ENCODE measurements at places on chromosomes 11 and 22.

- no peak for DNase-seq
Observed at GRCh38 chr11:71139516-71140205, 112.7 kb downstream of the SHANK2 start.

- no peak for DNase-seq
Observed at GRCh38 chr11:109424901-109425300, 2.9 kb downstream of the C11orf87 start.

DNA sequence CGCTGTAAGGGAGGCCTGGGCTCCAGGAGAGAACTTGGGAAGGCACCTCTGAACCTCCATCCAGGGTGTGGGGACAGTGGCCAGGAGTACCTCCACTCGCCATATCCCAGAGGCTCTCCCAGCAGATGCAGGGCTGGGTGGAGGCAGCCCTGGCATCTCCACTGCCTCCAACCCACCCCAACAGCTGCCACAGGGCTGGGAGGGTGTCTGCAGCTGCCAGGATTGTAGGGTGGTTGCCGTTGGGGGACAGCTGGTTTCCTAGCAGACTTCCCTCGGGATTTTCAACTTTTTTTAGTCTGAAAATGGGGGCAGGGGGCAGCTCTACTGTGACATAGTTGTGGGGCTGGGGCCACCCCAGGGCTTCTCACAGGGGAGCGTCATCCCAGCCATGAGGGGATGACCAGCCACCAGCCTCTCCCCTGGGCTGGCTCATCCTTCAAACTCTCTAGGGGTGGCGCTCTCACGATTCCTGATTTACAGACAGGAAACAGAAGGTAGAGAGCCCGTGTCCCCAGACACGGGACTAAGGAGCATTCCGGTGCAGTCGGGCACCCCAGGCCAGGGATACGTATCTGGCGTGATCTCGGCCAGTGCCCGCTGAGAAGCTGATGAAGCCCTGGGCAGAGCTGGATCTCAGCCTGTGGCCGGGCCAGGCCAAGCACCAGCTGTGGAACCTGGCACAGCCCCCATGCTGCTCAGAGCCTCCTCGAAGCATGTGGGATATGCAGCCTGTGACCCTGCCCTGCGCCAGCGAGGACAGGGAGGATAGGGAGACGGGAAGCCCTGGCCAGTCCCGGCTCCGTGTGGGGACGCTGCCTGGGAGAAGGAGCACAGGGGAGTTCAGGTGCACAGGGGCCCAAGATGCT, 9.9 kb downstream of the PRR5 start:
- no peak for DNase-seq

GRCh38 chr22:35552196-35552842, 11.7 kb downstream of the RASD2 start:
- peak; percentile 81 for DNase-seq

DNA sequence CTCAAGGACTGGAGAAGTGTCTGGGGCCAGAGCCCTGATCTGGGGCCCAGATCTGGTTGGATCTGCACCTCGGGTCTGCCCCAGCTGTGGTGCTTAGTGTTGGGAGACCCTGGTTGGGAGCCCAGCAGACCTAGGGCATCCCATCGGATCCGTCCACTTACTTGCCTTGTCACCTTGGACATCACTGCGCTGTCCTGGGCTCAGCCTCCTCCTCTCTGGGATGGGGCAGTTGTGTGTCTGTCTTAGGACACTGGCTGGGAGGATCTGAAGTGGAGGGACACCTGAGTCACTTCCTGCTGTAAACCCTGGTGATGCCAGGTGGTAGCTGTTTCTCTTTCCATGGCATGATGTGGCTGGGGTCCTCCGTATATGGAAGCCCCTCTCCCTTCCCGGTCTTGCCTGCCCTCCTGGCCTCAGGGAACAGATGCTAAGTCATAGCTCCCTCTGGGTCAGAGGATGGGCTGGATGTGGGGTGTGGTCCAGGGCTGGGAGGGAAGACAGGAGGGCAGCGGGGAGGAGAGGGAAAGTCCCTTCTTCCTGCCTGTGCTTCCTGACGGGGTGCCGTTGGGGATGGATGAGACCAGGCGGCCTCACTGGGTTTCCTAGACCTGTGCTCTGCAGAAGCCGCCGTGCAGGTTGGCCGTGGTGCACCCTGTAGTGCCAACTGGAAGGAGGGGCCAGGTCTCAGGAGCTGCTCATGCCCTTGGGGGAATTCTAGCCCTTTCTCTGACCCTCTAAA, 12.1 kb upstream of the OMP start:
- no peak for DNase-seq

DNA sequence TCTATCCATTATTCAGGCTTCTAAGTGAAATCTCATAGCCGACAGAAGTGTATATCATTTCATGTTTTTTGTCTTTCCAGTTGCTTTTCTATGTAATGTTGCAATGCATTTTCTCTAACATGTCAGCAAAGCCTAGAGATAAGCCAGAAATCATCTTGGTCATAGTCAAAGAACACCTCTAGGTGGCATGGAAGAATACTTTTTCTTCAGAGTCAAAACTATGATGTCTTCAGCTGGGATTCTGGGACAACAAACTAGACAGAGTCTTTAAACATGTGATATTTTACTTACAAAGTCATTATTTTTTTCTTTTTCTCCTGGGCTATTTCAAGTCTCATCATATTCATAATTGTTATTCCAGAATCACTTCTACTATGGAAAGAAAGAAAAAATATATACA, 4.4 kb downstream of the GAS2 start:
- DNase-seq: no peak

GRCh38 chr11:65129649-65130441, 4.5 kb downstream of the SYVN1 start:
- DNase-seq: no peak

DNA sequence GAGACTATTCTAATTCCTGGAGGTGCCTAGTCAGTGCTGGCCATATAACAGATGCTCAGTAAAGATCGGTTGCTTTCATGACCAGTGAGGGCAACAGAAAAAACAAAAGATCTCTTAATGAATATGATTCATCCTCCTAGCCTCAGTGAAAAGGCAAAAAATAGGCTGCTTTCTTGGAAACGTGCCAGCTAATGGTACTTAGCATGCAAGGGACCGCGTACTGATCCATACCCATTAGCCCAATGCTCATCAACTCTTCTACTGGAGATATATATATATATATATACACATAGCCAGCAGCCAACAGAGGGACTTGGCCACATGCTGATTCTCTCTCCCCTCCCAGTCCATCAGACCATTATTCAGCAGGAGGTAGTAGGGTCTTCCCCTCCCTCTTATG, 320.4 kb downstream of the KIRREL3 start:
- no peak for DNase-seq

DNA sequence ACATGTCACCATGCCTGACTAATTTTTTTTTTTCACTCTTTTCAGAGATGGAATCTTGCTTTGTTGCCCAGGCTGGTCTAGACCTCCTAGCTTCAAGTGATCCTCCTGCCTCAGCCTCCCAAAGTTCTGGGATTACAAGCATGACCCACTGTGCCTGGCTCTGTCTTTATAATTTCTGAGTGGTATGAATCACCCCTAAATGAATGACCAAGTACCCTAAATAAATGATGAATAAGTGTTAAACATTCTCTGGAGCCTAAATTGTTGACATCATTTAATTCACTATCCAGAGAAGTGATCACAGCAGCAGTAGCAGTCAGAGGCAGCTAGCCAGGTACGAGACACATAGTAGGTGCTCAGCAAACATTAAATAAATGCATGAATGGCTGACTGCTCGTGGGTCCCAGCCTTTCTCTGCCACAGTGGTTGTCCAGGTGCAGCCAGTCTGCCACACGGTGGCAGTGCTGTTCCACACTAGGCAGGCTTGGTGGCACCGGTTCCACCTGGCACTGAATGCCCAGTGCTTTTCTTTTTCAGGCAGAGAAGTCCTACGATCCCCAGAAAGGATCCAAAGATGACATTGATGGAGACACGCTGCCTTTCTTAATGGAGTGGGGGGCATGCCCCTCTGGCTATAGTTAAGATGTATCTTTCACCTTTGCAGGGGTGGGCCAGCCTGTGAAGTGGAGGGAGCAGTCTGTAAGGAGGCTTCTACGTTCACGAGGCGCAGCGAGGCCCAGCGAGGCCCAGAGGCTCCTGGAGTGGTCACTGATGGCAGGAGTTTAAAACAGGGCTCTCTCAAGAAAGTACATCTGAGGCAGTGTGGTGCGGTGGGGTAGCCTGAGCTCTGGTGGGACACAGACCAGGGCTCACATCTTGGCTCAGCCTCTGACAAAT, 8.7 kb upstream of the TTC12 start:
- DNase-seq: peak; percentile 40

DNA sequence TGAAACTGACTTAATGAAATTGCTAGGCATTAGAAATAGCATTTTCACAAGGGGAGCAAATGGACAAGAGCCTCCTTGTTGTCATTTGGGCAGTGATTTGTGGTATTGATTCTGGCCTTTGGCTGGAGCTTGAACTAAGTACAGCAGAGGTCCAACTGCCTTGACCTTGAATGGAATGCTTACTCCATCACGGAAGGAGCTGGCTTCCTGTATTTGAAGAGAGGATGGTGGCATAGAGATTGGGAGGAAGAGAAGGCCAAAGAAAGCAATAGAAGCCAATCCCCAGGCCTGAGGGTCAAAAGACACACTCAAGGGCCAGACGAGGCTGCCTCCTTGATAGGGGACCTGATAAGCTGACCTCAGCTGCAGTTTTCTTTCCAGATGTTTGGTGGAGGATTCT, 126.6 kb upstream of the MPPED2 start:
- no peak for DNase-seq

DNA sequence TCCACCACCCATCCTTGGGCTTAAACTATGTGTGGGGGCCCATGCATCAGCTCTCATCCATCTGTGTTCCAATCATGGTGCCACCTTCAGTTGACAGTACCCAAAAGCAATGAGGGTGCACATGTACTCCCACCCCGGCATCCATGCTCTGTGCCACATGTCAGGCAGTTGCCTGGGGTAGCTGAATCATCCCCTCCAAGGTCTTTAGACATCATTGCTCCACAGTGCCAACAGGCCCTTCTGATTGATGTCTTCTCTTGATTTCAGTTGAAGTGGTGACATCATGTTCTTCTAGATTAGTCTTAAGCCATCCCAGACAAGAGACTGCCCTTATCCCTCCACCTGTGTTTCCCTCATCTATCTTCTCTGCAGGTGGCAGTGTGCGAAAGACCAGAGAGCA, 42.5 kb downstream of the TMPRSS5 start:
- DNase-seq: no peak

GRCh38 chr22:19504900-19505734, 19.1 kb downstream of the CLDN5 start:
- no peak for DNase-seq

DNA sequence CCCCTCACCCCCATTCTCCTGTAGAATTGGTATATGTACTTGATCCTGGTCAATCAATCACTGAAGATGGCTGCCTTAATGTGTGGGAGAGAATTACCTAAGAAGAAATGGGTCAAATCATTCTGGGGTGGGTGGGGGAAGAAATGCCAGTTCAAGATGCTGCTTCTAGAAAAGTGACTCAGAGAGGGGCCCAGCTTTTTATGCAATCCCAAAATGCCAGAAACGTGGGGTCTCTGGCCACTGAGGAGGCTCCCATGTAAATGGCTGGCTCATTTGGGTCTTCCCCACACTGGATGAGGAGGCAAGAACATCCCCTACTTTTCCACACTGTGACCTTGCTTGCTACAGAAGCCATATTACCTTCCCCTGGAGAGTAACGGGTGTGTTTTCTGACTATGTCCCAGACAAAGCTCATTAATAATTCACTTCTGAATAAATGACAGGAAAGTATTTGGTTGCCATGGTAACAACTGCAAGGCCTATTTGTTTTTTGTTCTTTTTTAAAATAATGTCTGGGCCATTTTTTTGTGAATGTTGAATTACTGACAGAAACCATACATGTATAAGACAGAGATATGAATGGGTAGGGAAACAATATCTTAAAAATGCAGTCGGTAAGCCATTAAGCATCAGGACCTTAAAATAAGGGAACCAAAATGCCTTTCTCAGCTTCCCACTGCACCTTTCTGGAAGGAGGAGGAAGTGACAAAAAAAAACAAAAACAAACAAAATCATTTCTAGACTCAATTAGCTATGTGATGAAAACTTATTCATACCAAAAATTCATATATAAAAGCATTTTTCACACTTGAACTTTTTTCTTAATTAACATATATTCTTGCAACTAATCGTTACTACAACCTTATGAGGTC, 32.0 kb downstream of the SLC1A2 start:
- no peak for DNase-seq

GRCh38 chr11:27699926-27700350, 317 bp downstream of the BDNF start:
- no peak for DNase-seq

DNA sequence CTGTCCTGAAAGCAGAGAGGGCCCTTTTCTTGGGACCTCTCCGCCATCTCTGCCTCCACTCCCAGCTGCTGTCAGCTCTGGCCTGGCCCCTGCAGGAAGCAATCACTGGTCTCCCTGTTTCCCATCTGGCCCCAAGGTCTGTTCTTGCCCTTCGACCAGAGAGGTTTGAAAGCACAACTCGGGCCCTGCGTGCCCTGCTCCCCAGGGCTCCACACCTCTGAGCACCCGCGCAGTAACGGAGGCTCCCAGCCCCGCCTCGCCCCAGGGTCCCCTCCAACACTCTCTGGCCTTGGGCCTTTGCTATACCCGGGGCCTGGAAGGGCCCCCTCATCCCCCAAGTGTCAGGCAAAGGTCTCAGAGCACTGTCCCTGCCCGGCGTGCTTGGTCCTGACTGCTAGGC, 7.8 kb upstream of the CD81 start:
- DNase-seq: no peak

DNA sequence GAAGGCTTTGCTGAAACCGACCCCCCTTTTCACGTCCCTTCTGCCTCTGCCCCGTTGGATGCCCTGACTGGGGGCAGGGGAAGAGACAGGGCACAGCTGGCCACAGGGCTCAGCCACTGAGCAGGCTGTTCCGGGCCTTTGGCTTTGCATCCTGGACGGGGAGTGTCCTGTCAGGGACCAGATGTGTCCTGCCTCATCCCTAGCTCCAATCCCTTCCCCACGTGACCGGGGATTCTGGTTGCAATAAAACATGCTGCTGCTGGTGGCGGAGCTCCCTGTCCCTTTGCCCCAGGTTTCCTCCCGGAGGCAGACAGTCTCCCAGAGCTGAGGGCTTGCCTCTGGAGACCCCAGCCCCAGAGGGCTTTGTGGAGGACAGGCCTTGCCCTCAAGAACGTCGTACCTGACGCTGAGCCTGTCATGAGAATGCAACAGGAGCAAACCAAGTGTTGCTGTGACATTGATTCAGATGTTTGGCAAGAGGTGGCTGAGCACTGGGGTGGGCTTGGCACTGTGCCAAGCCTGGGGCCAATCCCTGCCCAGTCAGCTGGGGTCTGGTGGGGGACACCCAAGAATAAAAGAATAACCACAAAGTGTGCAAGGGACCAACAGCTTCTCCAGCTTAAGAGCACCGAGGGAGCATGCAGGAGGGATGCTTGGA, 7.3 kb downstream of the CDC42EP2 start:
- no peak for DNase-seq

DNA sequence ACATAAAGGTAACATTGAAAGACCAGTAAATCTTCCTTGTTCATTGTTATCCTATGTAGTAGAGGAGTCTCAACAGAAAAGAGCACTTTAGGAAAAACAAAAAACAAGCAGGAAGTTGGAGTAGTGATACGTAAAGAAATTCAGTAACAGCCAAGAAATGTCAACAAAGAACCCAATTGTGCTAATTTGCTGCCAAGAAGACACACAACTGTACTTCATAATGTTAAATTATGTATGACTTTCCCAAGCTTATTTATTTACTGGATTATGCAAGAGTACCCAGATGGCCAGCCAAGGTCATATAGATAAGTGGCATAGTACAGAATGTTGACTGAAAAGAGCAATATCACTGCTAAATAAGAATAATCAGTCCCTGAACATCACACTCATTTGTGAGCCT, 264.7 kb upstream of the CCDC179 start:
- no peak for DNase-seq

Data from stimulated activated CD4-positive, alpha-beta T cell treated with anti-CD3 and anti-CD28 coated beads, Interleukin-15, amount 100 ng/mL, for 48 hours (primary cell).